ENCODE measurements at places on chromosomes 1 and 21.

DNA sequence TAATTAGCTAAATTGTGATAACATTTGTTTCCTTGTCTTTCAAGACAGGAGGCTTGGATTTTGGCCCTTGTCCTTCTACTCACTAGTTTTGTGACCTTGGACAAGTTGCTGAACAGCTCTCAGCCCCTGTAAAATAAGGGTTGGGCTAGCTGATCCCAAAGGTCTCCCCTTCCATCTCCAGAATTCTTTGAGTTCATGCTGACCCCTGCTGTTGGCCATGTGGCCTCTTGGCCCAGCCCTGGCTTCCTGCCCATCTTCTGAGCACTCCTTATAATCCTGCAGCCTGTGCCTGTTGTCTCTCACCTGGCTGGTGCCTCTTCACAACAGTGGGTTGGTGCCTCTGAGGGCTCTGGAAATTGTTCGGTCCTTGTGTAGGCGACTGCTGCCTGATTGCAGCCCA, 10.1 kb downstream of the PTGFRN start:
- DNase-seq = no peak

GRCh38 chr1:202072211-202072765, 50.4 kb upstream of the GPR37L1 start:
- DNase-seq = no peak

DNA sequence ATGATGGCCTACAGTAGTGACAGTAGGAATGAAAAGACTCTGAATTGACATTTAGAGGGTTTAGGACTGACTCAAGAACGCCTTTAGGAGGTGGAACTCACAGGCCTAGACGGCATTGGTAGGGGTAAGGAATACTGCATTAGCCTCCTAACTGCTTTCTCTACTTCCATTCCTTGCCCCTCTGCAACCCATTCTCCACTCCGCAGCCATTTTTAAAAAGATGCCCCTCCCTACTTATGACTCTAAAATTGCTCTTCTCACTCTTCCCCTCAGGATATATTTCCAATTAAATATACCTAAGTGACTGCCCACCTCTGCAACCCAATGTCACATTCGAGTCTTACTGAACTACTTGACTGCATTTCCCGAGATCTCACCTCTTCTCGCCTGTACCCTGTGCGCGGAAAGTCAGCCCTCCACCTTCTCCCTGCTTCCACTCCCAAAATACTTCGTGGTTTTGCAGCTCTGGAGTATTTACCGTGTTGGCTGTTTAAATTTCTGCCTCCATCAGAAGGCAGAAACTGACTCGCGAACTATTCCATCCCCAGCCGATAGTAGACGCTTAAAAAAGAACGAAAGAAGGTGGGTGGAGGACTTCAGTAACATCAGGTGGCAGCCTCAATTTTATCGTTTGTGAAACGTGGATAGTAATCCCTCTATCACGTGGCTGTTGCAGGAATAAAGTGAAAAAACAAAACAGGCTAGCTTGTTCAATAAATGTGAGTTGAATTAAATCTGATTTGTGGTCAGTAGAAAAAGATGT, 1.1 kb upstream of the YBX1 start:
- no peak for DNase-seq

- DNase-seq = no peak
Measured at GRCh38 chr1:3908886-3909517, 8.9 kb upstream of the C1orf174 start.

- no peak for DNase-seq
Measured at GRCh38 chr1:119829625-119830024, 18.4 kb upstream of the REG4 start.

DNA sequence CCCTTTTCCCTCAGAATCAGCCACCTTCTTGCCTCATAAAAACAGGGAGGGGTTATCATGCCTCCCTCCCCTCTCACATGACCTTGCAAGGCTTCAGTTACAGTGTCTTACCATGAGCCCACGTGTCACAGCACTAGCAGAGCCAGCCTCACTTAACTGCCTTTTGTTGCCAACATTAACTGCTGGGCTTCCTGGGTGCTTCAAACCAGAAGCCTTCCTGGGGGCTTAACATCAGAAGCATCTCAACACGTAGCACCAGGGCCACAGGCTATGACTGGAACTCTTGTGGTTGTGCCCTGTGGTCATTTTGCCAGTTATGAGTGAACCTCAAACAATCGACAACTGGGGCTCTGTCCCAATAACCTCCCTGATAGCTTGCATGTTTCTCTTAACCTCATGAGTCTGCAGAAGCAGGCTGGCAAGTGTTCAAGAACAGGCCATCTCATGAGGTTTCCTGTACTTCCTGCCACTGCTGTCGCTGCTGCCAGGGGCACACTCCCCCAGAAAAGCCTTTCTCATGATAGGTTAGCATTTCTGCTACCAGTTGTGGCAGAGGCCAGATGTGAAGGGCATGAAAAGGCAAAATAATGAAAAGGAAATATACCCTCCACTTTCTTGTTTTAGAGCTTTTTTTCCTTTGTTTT, 132.2 kb downstream of the GLUL start:
- DNase-seq = peak; percentile 49

DNA sequence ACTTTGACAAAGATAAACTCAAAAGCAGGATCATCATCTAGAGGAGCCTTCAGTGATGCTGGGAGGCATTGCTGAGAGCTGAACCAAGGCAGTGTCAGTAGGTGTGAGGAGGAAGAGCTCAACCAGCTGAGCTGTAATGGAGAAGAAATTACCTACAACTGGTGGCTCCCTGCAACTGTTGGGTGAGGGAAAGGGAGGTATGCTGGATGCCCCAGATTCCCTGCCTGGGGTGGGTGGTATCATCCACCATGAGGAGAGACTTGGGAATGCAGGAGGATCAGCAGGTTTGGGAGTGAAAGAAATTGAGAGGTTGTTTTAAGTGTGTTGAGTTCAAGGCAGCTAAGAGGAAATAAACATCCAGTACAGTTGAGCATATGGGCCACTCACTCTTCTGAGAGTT, 199.8 kb downstream of the DNM3 start:
- no peak for DNase-seq

- no peak for DNase-seq
Measured at GRCh38 chr1:114286179-114286578, 132.5 kb upstream of the SYT6 start.

GRCh38 chr1:83905315-83905907, 93.5 kb downstream of the TTLL7 start:
- DNase-seq = no peak

GRCh38 chr1:112554411-112554810, 45.6 kb downstream of the WNT2B start:
- no peak for DNase-seq

GRCh38 chr1:212814537-212815334, 23.0 kb downstream of the TATDN3 start:
- no peak for DNase-seq

- DNase-seq = no peak
Measured at GRCh38 chr21:16976193-16976592, 536.6 kb upstream of the CXADR start.

GRCh38 chr1:245361065-245361464, 206.3 kb downstream of the KIF26B start:
- no peak for DNase-seq

DNA sequence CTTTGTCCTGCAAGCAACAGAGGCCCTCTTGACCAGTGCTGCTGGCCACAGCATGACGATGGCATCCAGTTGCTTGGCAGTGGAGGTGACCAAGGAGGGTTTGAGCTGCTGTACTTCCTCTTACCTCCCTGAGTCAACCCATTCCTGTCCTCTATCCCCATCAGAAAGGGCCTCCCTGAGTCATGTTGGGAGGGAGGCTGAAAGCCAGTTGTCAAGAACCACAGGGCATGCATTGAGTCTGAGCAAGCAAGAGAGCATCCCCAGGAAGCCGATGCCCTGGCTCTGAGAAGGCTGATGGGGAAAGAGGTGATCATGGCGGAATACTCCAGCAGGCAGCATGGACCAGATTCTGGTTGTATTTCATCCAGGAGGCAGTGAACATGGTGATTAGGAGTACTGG, 69.6 kb downstream of the LACTBL1 start:
- DNase-seq = no peak

GRCh38 chr1:157562515-157562914, 10.2 kb upstream of the FCRL5 start:
- DNase-seq = no peak

- DNase-seq = no peak
Measured at GRCh38 chr1:201313086-201313485, 29.8 kb downstream of the PKP1 start.

DNA sequence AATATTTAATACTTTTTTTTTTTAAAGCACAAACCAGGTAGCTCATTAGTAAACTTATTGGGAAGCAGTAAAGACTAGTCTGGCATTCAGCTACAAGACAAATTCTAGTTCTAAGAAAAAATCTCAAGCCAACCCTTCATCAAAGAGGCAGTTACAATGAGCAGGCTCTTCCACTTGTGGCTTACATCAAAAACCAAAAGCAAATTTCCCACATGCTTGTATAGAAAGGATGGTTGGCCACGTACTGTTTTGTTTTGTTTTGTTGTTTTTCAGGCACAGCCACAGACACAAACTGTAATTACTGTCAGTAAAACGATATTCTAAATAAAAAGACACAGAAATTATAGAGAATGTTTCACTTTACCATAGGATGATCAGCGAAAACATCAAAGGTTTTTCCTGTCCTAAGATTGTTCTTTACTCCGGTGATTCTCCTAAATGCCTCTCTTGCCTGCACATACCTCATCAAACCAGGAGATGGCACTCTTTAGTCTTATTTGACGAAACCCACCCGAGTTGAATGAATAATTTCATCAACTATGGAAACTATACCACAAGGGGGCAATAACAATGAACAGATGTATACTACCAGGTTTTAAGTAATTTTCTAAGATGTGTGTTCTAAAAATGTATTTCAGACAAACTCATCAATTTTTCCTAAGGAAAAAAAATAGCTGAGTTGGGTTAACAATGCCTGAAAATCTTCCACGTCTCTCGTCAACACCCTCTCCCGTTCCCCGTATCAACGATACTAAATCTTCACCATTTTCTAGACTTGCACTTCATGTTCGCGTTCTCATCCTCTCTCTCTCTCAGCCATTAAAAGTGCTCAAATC, 26.9 kb downstream of the RPL5 start:
- no peak for DNase-seq

GRCh38 chr1:30572192-30572591, 151.2 kb downstream of the MATN1 start:
- DNase-seq = no peak

DNA sequence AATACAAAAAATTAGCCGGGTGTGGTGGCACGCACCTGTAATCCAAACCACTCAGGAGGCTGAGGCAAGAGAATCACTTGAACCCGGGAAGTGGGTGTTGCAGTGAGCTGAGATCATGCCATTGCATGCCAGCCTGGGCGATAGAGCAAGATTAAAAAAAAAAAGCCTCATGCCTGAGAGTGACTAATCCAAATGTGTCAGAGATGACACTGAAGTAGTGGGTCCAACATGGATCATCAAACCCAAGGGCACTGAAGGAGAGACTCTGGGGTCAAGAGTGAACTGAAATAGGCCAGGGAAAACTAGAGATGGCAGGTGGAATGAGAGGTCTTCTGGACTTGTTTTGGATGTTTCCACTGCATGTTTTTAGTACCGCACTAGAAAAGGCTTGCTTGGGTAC, 10.2 kb upstream of the CACHD1 start:
- DNase-seq = no peak

- peak; percentile 74 for DNase-seq
Measured at GRCh38 chr1:24111996-24112779, at the start of gene MYOM3. TSS of gene MYOM3 (minus strand) at chr1:24112135. CDS start at chr1:24108636, 3,499 bp downstream.

- DNase-seq = no peak
Measured at GRCh38 chr1:12315146-12315545, 85.3 kb downstream of the VPS13D start.
